ENCODE measurements at places on chromosomes 7 and 10.

DNA sequence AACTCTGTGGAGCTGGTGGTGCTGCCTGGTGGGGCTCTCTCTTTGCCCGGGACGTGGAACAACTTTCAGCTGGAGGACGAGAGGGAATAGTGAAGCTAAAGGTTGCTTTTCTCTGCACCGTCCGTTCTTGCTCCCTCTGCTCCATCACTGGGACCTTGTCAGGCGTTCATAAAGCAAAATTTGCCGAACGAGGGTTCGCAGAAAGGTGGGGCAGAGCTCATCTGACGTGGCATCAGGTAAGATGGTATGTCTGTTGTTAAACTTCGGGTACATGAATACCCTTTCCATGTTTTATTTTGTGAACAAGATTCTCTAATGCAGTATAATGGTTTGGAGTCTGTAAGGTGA is 416 bp downstream of the BBS9 start:
- no peak for DNase-seq

DNA sequence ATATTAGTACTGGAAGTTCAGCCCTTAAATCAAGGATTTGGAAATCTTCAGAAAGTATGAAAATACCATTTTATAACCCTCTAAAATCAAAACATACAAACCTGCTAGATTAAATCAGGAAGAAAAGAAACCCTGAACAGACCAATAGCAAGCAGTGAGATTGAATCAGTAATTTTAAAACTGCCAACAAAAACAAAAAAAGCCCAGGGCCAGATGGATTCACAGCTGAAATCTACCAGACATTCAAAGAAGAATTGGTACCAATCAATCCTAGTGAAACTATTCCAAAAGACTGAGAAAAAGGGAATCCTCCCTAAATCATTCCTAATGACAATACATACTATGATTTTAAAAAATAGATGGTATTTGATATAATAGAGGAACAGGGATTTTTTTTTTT is 70.1 kb downstream of the MCU start:
- DNase-seq, result no peak

- no peak for DNase-seq
These were observed 97.8 kb upstream of the COL1A2 start for GRCh38 chr7:94296881-94297280.

DNA sequence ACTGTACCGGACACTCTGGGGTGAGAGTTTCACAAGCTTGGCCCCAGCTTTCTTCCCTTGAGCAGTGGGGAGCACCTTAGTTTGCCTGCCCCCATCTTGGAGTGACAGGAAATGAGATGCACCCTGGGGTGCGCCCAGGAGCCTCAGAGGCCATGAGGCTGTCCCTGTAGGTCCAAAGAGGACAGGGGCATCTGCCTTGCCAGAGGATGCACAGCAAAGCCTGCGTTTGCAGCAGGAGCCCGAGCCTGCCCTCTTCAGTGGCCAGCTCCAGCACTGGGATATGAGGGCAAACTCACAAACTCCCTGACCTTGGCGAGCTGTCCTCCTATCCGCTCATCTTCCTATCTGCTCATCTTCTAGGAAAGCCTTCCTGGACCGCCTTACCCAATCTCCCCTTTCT is 79.5 kb downstream of the PROSER2 start:
- no peak for DNase-seq

GRCh38 chr7:146876411-146876810 is 759.8 kb downstream of the CNTNAP2 start:
- DNase-seq, result no peak

DNA sequence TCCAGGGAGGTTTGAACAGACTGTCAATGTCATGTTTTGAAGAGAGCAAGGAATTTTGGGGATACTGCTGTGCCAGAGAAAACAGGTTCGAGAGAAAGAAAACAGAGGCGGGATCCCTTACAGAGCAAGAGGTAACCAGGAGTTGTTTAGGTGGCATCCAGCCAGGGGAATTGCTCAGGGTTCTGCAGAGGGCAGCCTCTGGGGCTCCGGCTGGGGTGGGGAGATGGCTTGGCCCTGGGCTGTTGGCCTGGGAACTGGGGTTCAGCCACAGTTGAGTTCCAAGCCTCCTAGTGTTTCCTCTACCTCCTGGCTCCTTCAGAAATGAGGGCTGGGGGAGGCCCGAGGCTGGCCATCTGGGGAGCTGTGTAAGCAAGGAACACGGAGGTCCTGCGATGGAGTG is 68.0 kb downstream of the CAMK1D start:
- no peak for DNase-seq

- DNase-seq, result no peak
These were observed 101.1 kb downstream of the LYZL1 start for GRCh38 chr10:29389935-29390334.

DNA sequence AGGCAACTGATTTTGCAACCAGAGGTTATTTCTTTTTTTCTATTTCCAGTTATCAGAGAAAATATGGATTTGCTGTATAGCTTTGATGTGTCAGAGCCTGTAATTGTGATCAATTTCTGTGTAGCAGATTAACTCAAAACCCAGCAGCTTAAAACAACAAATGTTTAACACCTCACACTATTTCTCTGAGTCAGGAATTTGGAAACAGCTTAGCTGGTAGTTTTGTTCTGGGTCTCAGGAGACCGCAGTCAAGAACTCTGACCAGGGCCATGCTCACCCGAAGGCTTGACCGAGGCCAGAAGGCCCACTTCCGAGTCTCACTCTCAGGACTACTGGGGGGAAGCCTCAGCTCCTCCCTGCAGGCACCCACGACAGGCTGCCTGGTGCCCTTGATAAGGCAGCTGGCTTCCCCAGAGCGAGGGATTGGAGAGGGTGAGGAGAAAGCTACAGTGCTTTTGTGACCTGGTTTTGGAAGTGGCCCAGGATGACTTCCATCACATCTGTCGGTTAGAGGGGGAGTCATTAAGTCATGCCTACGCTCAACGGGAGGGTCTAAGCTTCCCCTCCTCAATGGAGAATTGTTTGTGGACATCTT is 105.7 kb upstream of the SHH start:
- no peak for DNase-seq

GRCh38 chr10:19865676-19866075 is 49.4 kb downstream of the PLXDC2 start:
- DNase-seq, result no peak

GRCh38 chr7:148721390-148721789 is 22.7 kb downstream of the CUL1 start:
- DNase-seq, result no peak

DNA sequence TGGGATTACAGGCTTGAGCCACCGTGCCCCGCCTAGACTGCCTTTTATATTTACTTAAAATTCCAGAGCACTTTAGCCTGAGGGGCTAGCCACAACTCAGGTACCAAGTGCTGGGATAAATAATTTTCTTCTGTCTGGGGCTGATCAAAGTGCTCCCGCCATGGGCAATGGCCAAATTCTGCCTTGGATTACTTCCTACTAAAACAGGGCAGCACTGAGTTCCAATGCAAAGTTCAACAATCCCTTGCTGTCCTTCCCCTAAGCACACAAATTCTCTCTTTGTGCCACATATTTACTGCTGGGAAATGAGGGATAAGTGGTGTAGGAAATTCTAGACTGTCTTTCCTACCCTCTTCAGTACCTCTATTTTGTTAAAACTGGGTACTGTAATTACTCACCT is 34.4 kb upstream of the ZNF92 start:
- no peak for DNase-seq

DNA sequence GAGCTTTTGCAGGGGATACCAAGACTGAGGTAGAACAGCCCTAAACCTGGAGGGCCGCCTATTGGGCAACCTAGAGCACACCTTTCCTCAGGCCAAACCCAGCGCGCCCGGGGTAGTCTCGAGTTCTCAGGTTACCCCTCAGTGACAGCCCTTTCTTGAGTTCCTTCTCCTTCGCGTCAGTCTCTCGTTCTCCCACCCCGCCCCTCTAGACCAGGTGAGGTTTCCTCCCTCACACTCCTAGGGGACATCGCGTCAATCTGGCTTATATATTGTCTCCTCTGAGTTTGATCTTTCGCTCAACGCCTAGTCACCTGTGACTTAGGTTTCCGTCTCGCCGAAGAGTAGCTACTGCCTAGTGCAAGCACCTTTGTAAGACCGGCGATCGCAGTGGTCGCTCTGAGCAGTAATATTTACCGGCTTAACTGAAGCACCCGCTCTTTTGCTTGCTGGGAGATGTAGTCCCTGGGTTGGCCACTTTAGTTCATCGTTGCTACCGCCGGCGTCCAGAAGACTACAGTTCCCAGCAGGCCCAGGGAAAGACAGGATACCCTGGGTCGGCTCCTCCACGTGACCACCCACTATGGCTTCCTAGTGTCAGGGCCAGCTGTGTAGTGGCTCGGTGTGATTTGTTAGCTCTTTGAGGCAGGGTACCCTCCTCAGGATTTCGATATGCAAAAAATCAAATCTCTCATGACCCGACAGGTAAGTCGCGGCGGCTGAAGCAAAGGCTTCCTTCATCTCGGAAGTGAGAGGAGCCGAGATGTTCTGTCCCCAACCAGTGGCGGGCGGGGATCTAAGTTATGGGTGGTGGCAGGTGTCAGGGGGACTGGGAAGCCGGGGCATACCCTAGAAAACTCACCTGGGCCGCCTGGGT is at the start of gene VPS50:
TSS of gene VPS50 (plus strand) at position 568 of the 874 bp plus-strand sequence. CDS start at position 670, 102 bp downstream.
- peak; percentile 99 for DNase-seq

- no peak for DNase-seq
These were observed 134.3 kb upstream of the ZMIZ1 start for GRCh38 chr10:78934532-78934898.

DNA sequence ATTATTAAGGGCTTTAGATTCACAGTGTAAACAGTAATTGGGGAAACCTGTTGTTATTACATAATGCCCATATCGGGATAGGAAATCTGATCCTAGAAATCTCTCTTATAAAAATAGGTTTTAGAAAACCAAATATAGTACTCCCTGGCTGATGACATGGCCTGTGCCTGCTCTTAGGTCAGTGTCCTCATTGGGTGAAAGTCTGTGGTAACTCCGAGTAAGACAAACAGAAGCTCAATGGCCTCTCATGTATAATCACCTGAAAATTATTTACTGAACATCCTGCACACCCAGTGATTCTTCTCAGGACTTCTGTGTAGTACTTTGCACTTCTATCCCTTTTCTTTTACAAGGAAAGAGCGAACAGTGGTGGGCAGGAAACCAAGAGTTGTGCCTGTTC is 37.8 kb downstream of the SEM1 start:
- no peak for DNase-seq

All from CD4-positive, alpha-beta T cell treated with Interleukin-10 for 1 hour (primary cell).